Choroid plexus epithelial cell (primary cell): ENCODE measurements at places on chromosomes 11 and 22.
A peak's percentile ranks its signal among the peaks of the same experiment; 100 is the strongest.

- no peak for DNase-seq
These were observed 24.3 kb downstream of the MYH9 start for GRCh38 chr22:36363349-36363981.

GRCh38 chr11:77197626-77198320, 69.7 kb downstream of the MYO7A start:
- DNase-seq, result no peak

DNA sequence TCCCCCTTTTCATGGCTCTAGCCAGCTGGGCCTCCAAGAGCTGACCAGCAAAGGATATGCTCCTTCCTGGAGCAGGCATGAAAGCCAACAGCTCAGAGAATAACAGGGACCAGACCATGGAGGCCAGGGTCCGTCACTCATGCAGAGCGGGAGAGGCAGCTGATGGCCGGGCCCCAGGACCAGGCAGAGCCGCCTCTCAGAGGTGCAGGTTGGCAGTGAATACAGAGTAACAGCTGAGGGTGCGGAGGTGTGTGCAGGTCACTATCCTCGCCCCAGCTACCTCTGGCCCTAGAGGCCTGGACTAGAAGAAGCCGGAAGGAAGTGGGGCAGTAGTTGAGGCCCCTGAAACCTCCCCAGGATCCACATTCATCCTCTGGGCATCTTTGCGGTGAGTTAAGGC, 1377.3 kb downstream of the TBC1D22A start:
- DNase-seq, result no peak

- DNase-seq, result no peak
These were observed 840.3 kb downstream of the TBC1D22A start for GRCh38 chr22:47602732-47603131.

DNA sequence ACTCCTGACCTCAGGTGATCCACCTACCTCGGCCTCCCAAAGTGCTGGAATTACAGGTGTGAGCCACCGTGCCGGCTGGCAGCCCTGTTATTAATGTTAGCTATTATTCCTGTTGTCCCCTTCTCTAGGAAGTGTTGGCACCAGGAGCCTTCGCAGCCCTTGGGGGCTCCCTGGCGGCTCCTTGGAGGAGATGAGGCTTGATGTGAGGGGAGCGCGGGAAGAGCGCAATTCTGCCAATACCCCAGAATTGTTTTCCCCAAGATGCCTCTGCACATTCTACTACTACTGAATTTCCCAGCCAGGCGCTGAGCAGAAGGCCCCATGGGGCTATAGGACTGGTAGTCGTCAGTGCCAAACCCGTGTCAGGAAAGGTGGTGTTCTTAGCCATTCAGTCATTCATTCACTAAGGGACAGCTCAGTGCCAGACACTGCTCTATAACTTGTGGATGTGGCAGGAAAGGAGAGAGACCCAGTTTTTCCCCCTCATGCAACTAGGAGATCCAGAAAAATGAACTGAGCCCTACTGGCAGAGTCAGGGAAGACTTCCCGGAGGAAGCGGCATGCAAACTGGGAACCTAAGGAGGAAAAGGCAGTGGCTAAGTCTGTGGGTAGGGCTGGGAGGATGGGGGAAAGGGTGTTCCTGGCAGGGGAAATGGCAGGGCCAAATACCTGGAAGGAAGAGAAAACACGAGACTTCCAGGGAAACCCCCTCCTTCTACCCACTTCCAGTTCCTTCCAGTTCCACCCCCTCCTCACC, 3.5 kb downstream of the FBLN1 start:
- DNase-seq, result no peak

DNA sequence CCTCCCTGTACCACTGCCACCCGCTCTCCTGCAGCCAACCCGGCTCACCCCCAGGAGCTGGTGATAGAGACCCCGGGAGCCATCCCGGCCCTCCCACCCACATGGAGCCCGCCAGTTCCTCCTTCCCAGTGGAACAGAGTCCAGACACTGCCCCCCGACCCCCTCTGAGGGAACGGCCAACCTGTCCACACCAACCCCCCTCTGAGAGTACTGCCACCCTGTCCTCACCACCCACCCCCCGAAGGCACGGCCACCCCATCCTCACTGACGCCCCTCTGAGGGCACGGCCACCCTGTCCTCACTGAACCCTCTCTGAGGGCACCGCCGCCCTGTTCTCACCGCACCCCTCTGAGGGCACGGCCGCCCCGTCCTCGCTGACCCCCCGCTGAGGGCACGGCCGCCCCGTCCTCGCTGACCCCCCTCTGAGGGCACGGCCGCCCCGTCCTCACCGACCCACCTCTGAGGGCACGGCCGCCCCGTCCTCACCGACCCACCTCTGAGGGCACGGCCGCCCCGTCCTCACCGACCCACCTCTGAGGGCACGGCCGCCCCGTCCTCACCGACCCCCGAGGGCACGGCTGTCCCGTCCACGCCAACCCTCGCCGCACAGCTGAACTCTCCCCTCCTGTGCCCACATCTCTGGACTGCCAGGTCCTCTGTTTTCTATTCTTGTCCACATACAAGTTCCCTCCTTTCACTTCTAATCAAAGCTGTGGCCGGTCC, 18.0 kb downstream of the TOLLIP start:
- DNase-seq, result no peak

DNA sequence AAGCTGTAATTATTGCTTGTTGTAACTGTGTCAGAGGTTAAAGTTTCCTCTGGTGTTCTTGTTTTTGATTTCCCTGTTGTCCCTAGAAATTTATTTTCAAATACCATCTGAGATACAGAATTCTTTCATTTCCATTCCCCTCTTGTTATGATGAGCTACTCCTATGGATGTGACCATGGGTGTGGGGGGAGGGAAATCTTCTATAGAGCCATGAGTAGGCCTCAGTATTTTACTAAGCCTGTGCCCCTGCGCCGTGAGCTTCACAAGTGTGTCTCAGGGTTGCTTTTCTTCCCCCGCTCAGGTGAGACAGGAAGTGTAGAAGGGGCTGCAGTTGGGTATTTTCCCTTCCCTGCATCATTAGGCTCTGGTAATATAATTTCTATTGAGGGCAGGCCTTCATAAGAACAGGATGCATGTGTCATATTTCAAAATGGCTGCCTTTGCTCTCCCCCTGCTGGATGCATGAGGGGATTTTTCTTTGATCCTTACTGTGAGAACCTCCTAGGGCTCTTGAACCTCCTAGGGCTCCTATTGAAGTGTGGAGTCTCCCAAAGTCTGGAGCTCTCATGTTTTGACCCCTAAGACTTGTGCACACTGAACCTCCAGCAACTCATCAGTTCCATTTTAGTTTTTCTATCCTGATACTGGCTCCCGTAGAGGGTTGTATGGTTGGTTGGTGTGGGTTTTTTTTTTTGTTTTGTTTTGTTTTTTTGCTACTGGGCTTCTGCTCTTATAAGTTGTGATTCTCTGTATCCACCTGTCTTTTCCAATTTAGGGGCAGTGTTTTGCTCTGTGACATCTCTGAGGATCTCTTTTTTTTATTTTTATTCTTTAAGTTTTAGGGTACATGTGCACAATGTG, 658.2 kb downstream of the NTM start:
- DNase-seq, result peak; percentile 68

GRCh38 chr11:61072316-61073109, 29.8 kb upstream of the CD5 start:
- no peak for DNase-seq

DNA sequence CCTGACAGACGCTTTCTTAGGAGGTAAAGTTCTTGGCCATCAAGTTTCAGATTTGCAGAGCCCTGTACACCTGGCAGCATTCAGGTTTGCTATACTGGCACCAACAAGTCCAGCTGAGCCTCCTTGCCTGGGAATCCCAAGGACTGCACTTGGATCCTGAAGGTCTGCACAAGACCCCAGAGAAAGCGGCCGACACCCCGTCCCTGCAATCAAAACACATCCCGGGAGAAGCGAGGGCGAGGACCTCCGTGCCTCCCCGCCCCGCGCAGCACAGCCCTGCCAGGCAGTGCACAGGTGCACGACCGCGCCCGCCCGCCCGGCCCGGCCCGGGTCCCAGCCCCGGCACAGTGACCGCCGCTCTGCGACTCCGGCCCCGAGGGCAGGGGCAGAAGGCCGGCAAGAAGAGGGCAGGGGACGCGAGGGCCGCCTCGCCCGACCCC, 559 bp downstream of the MRTFA start:
- no peak for DNase-seq

DNA sequence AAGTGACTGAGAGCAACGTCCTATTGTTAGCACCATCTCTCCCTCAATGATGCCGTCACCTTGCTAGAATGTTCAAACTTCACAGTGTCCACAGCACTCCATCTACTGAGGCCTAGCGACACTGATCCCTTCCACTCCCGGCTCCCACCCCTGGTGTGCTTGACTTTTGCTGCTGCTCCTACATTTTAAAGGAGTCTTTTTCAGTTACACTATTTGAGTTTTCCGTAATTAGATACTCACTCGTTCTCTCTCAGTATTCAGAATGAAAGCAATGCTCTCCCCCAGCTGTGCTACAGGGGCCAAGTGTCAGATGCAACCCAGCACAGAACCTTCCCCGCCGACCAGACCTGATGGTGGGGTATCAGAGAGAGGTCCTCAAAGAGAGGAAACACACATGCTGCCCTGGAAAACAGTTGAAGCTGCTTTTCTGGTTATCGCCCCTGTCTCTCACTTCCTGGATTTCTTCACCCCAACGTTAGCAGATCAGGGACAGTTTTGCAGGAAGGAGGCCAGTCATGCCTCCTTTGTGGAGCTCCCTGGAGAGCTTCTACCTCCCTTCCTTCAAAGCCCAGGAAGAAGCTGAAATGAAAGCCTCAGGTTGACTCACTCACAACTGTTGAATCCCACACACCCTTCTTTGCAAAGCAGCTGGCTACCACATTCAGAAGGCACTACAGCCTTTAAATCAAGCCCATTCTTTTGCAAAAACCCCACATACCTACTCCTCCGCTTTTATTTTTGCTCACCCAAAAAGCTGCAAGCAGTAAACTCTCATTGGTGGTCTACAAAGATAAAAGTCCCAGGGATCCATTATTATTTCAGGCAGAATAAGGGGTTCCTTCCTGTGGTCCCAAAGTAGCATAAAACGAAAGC, 23.5 kb downstream of the LARGE1 start:
- DNase-seq, result peak; percentile 31

DNA sequence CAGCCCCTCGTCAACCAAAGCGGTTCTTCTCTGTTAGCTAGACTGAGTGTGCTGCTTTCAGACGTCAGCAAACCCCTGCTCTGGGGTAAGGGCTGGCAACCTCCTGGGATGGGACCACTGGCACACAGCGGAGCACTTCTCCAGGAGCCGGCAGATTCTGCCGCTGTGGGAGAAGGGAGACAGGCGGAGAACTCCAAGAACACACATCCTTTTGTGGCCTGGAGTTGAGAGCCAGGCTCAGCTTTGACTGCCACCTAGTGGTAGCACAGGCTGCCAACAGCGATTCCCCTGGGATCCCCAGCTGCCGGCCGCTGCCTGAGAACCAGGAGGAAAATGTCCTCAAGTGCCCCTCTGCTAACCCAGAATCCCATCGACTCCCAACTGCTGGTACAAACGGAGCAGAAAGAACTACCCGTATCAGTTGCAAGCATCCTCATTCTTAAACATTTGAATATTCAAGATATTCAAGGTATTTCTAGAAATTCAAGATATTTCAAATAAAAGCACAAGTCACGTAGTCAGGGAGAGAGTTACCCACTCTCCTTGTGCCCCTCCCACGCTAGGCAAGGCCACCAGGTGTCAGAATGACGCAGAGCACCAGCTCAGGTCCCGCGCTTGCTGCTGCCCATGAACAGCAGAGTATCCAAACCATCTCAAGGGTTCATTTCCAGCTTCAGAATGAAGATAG, 4.9 kb downstream of the LTO1 start:
- peak; percentile 92 for DNase-seq

DNA sequence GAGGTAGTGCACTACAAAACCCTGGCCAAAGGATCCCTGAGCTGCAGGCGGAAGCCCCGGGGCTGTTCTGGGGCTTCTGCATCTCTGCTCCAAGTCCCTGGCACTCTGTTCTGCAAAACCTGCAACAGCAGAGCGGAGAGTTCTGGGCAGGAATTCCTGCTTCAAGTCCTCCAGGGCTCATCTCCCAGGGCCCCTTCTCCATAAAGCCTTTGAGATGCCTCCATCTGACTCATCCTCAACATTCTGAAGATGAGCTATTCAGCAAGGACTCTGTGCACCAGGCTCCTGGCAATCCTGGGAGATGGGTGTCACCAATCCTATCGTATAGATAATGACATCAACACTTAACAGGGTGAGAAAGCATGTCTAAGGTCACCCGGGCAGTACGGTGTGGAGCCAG, 19.3 kb downstream of the SYN3 start:
- no peak for DNase-seq

DNA sequence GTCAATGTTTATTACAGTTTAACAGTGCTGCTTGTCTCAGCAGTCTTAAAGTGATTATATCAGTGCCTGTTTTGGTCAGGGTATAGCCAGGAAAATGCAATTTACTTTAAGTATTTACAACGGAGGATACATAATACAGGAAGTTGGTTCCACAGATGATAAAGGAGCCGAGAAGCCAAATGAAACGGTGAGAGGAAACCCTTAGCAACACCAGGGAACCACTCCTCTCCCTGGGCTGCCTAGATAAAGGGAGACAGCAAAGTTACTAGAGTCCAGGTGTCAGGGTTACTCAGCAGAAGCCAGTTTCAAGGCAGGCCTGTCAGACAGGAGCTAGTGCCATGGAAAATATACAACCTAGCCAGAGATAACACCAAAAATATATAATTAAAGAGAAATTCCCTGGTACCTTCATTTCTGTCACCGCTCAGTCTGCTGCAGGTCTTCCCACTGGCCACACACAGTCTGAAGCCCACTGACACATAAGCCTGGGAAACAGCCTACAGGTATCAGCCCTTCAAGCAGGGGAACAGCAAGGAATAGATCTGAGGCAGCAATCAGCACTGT, 55.5 kb downstream of the FAM76B start:
- no peak for DNase-seq

- peak; percentile 85 for DNase-seq
These were observed 24.3 kb upstream of the PICK1 start for GRCh38 chr22:38032681-38033521.

DNA sequence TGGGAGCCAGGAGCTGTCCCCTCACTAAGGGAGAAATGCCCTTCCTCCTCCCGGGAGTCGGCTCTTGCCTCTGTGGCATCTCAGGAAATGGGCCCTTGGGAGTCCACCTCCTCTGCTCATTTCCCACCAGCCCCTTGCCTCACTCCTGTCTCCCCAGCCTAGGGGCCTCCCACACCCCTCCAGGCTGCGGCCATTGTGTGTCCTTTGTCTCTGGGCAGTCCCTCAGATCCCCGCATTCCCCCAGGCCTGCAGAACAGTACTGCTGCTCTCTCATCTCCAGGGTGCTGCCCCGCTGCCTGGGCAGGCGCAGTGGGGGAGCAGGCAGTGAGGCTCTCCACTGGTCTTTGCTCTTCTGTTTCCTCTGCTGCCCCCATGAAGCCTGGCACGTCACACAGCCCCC, 25.0 kb downstream of the ADA2 start:
- no peak for DNase-seq

DNA sequence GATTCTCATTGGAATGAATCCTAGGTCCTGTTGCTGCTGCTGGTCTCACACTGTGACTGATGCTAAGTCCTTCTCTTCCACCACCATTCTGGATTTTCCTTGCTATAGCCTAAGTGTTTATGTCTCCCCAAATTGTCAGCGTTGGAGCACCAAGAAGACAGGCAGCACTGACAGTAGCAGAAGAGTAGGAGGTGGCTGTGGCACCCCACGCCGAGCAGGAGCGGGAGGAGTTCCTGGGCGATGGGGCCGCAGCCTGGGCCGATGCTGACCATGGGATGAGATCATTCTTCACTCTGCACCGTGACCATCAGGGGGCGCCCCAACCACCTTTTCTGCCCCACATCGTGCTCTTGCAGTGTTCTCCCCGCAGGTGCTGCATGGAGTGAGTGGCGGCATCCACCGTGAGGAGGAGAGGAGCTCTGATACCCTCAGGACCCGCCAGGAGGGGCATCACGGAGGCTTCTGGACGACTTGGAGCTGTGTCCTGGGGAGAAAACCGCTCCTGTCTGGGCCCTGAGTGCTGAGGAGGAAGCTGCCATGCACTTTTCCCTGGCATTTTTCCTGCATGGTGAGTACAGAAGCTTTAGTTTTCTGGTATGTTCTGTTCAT, 57.0 kb downstream of the LRRC74B start:
- peak; percentile 73 for DNase-seq
